ENCODE measurements at places on chromosomes 5 and 9.

DNA sequence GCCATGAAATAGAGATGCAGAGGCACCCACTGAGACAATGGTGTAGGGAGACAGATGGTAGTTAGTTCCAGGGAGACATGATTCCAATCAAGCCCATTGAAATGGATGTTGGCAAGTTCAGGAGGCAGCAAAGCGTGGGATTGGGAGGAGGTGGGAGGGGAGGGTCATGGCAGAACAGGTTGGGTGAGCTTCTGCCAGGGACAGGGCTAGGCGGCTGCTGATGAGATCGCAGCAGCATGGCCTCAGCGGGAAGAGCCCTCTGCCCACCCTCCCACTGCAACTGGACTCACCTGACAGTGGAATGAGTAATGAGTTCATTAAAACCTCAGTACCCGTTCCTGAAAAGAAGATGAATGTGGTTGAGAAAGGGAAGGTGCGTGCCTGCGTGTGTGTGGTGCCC lies 418.2 kb downstream of the CDK5RAP2 start:
- no peak for DNase-seq

GRCh38 chr5:1832511-1833250 lies 31.5 kb downstream of the NDUFS6 start:
- no peak for DNase-seq

DNA sequence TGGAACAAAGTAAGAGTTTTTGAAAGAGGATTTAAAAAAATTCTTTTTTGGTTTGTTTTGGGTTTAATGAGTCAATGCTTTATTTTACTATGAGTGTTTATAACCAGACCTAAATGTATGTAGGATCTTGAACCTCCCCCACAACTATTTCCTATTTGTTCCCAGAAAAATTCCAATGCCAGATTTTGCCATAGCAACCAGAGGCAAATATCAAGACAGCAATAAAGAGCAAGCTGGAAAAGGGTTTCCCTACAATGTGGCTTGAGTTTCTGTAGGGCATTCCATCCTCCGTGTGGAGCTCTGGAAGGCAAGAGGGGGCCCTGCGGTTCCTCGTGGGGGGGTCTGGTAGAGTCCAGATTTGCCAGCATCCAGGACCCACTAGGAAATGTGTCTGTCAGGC lies 27.8 kb upstream of the GDNF start:
- DNase-seq, result no peak

DNA sequence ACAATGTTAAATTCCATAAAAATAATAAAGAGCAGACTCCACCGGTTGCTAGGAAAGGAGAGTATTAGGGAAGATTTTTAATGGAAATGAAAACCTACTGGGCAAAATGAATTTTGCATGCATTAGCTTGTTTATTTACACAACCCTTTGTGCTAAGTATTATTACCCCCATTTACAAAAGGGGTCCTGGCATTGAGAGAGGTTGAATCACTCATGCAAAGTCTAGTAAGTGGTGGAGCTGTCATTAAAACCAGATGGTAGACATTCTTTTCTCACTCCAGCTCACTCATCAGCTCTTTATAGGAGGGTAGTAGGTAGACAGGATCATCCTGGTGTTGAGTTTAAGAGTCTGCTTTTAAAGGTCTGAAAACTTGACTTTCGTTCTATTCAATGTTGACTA lies 395.1 kb downstream of the PLK2 start:
- DNase-seq, result no peak

GRCh38 chr9:134701581-134702259 lies 60.1 kb downstream of the COL5A1 start:
- DNase-seq, result no peak

DNA sequence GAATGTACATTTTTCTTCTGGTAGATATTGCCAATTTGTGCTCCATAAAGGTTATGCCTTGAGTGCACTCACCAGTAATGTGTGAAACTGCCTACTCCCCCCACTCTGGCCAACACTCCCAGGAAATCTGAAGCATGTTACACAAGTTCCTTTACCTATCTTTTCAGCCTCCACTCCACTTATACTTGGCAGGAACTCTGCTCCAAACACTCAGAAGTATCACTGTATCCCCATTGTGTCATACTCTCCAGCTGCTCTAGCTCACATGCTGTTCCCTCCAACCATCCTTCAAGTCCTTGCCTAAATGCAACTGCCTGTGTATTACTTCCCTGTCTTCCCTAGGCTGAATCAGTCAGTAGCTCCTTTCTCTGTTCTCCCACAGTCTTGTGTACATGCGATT lies 28.3 kb downstream of the POU4F3 start:
- no peak for DNase-seq

DNA sequence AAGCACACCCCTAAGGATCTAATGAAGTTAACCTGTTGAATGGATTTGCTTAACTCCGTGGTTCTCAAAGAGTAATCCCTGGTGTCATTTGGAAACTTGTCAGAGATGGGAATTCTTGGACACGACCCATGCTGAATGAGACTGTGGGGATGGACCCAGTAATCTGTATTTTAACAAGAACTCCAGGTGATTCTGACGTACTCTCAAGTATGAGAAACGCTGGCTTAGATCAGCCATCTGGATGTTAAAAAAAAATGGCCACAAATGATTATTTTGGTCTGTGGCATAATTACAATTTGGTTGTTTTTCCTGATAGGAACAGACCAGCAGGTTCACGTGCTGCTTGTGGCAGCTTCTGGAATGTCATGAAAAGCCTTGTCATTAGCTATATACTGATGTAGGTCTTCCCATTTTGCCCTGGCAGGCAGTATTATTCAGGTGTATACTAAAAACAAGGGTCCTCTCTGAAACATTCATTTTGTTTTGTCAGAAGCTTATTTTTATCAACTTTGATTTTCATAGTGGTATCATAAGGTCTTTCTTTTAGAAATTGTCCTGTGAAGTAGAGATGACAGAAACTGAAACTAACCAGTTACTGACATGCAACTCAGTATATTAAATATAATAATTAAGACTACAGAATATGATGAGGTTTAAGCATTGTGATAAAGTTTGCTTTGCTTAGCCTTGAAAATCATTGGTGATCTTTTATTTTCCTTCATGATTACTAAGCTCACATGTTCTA lies 15.4 kb downstream of the CPEB4 start:
- DNase-seq, result no peak

GRCh38 chr9:119349351-119349825 lies 19.8 kb downstream of the BRINP1 start:
- DNase-seq, result no peak

GRCh38 chr9:124392254-124392870 lies 22.9 kb downstream of the PSMB7 start:
- no peak for DNase-seq

- DNase-seq, result no peak
These were observed 453.3 kb downstream of the BNC2 start for GRCh38 chr9:16417161-16417560.

- no peak for DNase-seq
These were observed 12.5 kb upstream of the SLC1A3 start for GRCh38 chr5:36593867-36594266.

DNA sequence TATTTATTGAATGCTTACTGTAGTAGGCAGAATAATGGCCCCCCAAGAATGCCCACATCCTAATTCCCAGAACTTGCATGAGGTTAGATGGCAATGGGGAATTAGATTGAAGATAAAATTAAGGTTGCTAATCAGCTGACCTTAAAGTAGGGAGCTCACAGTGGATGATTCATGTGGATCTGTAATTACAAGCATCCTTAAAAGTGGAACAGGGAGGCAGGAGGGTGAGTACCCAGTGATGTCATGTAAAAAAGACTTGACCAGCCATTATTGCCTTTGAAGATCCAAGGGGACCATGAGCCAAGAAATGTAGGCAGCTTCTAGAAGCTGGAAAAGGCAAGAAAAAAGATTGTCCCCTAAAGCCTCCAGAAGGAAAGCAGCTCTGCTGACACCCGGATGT lies 71.4 kb downstream of the GABBR2 start:
- DNase-seq, result no peak

Data from cerebellar nuclear complex (tissue), 1 donor.